ENCODE measurements at places on chromosomes 11 and 22.
A peak's percentile ranks its signal among the peaks of the same experiment; 100 is the strongest.

- DNase-seq = no peak
- peaks cover 6% of the 10 kb centered on the region for H3K27me3 ChIP-seq
- H3K27ac ChIP-seq = no peak overlapping the region
- no peak overlapping the region for H3K4me3 ChIP-seq
- H3K36me3 ChIP-seq = no peaks in the 10 kb centered on the region
Measured at GRCh38 chr22:46379066-46379930, 43.8 kb downstream of the TRMU start.

DNA sequence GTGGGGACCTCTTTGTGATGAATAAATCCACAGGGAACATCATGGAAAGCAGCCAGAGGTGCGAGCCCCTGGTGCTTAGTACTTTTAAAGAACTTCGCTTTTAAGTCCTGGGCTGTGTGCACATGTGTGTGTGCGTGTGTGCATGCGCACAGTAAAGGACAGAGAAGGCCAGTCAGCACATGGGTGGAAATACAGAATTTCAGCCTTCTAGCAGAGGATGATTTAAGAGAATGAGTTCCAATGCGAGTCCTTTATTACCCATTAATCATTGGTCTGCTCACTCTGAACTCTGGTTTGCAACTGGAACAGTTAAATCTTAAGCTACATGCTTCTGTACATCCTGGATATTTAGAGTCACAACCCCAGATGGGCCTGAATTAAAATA lies 18.9 kb downstream of the TEAD1 start:
- no peak for DNase-seq
- no peaks in the 10 kb centered on the region for H3K36me3 ChIP-seq
- H3K4me3 ChIP-seq = peak overlapping the region; percentile 2
- H3K27me3 ChIP-seq = no peaks in the 10 kb centered on the region
- peaks cover 75% of the 10 kb centered on the region for H3K4me1 ChIP-seq

GRCh38 chr11:70796648-70797227 lies 398.4 kb downstream of the CTTN start:
- no peak overlapping the region for H3K4me3 ChIP-seq
- no peaks in the 10 kb centered on the region for H3K27me3 ChIP-seq
- no peak overlapping the region for H3K27ac ChIP-seq
- H3K4me1 ChIP-seq = peaks cover 6% of the 10 kb centered on the region
- H3K36me3 ChIP-seq = no peaks in the 10 kb centered on the region

DNA sequence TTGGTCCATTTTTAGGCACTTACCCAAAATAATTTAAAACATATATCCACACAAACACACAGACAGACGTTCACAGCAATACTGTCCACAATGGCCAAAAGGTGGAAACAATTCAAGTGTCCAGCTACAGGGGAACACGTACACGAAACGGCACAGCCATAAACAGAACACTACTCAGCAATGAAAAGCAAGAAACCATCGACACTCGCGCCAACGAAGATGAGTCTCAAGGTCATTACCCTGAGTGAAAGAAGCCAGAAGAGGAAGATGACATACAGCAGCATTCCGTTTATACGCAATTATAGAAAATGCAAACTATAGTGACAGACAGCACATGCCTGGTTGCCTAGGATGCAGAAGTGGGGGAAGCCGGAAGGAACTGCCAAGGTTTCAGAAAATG lies 13.4 kb upstream of the COMT start:
- no peak overlapping the region for H3K27ac ChIP-seq
- no peak overlapping the region for H3K4me3 ChIP-seq
- no peak for DNase-seq
- H3K36me3 ChIP-seq = no peaks in the 10 kb centered on the region
- no peaks in the 10 kb centered on the region for H3K4me1 ChIP-seq
- H3K27me3 ChIP-seq = no peaks in the 10 kb centered on the region

DNA sequence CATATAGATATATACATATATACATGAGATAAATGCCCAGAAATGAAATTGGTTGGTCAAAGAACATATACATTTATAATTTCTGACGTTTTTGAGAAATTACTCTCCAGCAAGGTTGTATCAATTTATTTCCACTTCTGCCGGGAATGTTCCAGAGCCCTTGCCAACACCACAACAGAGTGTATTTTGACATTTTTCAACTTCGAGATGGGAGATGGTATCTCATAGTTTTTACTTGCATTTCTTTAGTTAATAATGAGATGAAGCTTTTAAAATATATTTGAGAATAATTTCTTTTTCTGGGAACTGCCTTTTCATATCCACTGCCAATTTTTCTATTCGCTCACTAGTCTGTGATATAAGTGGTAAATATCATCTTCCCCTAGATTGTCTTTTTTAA lies 19.3 kb upstream of the CLMP start:
- peaks cover 37% of the 10 kb centered on the region for H3K4me1 ChIP-seq
- no peak for DNase-seq
- no peak overlapping the region for H3K27ac ChIP-seq
- no peaks in the 10 kb centered on the region for H3K36me3 ChIP-seq
- no peak overlapping the region for H3K4me3 ChIP-seq

GRCh38 chr11:61774411-61774810 lies 18.0 kb downstream of the TMEM258 start:
- DNase-seq = peak; percentile 88
- no peaks in the 10 kb centered on the region for H3K36me3 ChIP-seq
- H3K4me1 ChIP-seq = no peaks in the 10 kb centered on the region
- H3K27ac ChIP-seq = no peak overlapping the region
- no peaks in the 10 kb centered on the region for H3K27me3 ChIP-seq
- no peak overlapping the region for H3K4me3 ChIP-seq

- peak overlapping the region; percentile 62 for H3K4me3 ChIP-seq
- peak overlapping the region; percentile 3 for H3K27ac ChIP-seq
- peaks cover 14% of the 10 kb centered on the region for H3K27me3 ChIP-seq
- no peaks in the 10 kb centered on the region for H3K36me3 ChIP-seq
- peaks cover 9% of the 10 kb centered on the region for H3K4me1 ChIP-seq
Measured at GRCh38 chr22:37817705-37818408, 5.3 kb upstream of the GALR3 start.

DNA sequence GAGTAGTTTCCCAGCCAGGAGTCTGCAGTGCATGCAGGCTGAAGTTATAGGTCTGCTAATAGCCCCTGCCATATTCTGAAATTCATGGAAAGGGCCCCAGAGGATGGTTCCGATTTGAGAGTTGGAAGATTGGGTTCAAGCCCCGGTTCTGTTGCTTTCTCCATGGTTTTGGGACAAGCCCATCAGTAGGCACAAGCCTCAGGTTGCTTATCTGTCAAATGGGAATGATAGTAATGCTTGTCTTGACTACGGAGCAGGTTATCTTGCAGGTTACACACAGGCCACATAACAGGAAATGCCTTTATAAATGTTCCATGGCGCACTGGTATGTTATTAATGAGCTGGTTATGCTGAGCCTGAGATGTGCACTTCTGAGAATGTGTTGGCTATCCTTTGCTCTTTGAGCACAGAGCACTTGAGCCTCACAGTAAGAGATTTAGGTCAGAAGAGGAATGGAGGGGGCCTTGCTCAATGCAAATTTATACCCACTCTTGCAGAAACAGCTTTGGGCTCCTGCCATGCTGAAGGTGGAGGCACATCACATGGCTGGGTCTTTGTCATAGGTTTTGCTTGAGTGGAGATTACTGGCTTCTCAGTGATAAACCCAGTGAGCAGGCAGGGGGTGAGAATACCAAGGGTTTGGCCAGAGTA lies 47.1 kb downstream of the ZNRF3 start:
- no peak overlapping the region for H3K27ac ChIP-seq
- H3K4me1 ChIP-seq = no peaks in the 10 kb centered on the region
- no peaks in the 10 kb centered on the region for H3K27me3 ChIP-seq
- no peaks in the 10 kb centered on the region for H3K36me3 ChIP-seq

DNA sequence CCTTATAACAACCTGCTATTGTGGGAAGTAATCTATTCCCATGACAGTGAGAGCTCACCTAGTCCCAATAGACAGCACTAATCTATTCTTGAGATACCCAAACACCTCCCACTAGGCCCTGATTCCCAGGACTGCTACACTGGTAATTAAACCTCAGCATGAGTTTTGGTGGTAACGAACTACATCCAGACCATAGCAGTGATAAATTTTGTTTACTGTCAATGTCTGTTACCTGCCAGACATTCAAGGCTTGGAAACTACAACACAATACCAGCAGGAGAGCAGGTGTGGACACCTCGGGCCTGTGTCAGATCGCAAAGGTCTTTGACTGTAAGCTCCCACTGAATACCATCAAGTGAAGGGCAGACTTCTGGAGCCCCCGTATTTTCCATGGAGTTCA lies 187.1 kb downstream of the ARHGAP42 start:
- no peak for DNase-seq
- no peak overlapping the region for H3K27ac ChIP-seq
- peaks cover 48% of the 10 kb centered on the region for H3K4me1 ChIP-seq
- H3K27me3 ChIP-seq = no peaks in the 10 kb centered on the region
- no peak overlapping the region for H3K4me3 ChIP-seq
- H3K36me3 ChIP-seq = no peaks in the 10 kb centered on the region

DNA sequence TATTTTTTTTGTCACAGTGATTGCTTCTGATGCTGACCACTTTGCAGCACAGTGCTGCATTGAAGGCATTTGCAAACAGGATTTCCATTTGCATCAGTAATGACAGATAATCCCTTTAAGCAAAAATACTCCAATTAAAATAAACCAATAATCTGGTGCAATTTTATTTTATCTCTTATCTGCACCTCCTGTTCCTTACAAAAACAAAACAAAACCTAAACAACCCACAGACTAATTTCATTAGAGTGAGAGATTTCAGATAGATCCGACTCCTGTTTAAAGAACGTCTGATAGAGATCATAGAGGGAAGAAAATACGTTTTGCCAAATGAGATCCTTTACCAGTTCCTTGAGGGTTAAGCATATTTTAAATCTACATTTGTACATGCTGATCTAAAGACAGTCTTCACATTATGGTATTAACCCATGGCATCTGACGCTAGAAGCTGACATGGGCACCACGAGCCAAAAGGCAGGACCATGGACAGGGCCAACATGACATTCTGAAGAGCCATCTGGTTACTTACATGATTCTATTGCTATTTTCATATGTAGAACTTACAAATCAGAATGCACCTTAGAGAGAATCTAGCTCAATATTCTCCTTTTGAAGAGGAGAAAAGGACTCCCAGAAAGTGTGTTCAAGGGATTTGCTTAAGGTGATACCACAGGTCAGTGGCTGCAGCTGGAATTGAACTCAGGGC lies 286.2 kb upstream of the NARS2 start:
- H3K27me3 ChIP-seq = no peaks in the 10 kb centered on the region
- no peaks in the 10 kb centered on the region for H3K36me3 ChIP-seq
- H3K4me3 ChIP-seq = no peak overlapping the region
- DNase-seq = no peak
- no peaks in the 10 kb centered on the region for H3K4me1 ChIP-seq

GRCh38 chr11:131089727-131090245 lies 173.5 kb upstream of the SNX19 start:
- H3K4me3 ChIP-seq = no peak overlapping the region
- no peak overlapping the region for H3K27ac ChIP-seq
- H3K36me3 ChIP-seq = no peaks in the 10 kb centered on the region
- H3K27me3 ChIP-seq = no peaks in the 10 kb centered on the region
- no peaks in the 10 kb centered on the region for H3K4me1 ChIP-seq
- DNase-seq = no peak

DNA sequence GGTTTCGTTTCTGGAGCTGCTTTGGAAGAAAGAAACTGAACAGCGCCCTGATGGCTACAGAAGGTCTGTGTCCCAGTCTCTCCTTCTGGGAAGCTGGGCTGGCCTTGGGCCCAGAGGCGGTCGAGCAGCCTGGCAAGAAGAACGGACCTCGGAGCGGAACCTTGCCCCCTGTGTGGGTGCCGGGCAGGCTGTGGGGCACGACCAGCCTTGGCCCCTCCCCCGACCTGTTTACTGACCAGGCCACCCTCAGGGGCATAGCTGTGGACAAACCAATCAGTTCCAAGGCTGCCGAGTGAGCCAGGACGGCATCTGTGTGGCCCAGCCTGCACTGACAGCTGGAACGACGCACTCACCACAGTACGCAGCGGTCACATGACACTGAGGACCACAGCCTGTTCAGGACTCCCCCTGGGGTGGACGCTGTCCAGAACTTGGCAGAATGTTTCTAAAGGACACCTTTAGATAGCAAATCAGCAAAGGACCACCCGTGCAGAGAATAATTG lies 7.2 kb downstream of the PIM3 start:
- peak overlapping the region; percentile 51 for H3K27ac ChIP-seq
- H3K36me3 ChIP-seq = peaks cover 12% of the 10 kb centered on the region
- no peaks in the 10 kb centered on the region for H3K27me3 ChIP-seq
- peaks cover 28% of the 10 kb centered on the region for H3K4me1 ChIP-seq
- H3K4me3 ChIP-seq = peak overlapping the region; percentile 53

DNA sequence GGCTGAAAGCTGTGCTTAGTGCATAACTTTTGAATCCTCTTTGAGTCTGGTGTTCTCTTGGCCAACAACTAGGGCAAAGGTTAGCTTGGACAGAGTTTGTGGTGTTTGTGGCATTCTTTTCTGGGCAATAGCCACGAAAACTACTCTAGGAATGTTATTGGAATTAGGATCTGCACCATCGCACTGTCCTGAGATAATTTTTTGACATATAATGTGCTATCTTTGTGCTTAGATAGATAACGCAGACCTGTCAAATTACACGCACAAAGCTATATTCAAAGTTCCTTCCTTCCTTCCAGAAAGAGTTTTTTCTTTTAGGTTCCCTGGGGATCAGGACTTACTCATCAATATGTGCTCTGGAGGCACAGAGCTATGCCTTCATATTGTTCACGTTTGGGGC lies 166.8 kb upstream of the MTMR2 start:
- H3K4me1 ChIP-seq = peaks cover 33% of the 10 kb centered on the region
- H3K27me3 ChIP-seq = no peaks in the 10 kb centered on the region
- DNase-seq = no peak
- peak overlapping the region; percentile 44 for H3K27ac ChIP-seq

DNA sequence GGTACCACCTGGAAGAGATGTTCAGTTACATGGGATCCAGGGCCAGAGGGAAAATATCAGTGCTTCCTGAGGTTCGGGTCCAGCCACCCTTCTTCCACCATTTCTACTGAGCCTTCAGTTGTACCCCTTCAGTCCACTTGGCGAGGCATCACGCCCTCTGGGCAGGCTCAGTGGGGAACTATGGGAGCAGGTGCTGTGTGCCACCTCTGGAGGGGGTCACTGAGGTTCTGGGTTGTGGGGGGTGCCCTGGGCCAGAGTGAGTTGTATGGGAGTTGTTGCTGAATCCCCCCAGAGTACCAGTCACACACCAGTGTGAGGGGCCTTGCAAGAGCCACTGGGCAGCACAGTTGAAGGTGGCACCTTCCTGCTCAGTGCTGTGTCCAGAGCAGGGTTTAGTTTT lies 2.7 kb upstream of the SREBF2 start:
- H3K36me3 ChIP-seq = no peaks in the 10 kb centered on the region
- H3K4me1 ChIP-seq = peaks cover 20% of the 10 kb centered on the region
- no peak for DNase-seq
- no peak overlapping the region for H3K27ac ChIP-seq
- no peak overlapping the region for H3K4me3 ChIP-seq

DNA sequence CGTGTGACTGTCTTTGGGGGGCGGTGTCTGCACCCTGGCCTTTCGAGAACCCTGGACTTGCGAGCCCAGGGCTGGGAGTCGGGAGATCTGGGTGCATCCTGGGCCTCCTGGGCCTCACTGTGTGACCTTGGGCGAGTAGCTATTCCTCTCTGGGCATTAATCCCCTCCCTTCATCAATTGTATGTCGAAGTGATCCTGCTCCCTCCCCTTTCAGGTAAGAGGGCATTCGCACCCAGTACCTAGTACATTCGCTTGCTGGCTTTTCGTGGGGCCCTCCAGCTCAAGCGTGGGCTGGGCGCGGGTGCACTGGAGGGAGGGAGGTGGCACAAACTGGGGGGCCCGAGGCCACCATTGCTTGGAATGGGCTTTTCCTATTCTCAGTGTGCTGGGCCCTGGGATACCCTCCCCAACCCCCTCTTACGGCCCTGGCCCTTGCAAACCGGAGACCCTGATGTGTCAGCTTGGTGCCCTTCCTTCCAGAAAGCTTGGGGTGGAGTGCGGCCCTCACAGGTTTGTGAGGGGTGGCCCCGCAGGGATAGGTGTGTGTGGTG lies 530 bp downstream of the USP35 start:
- peak; percentile 80 for DNase-seq
- H3K4me1 ChIP-seq = peaks cover 53% of the 10 kb centered on the region
- no peaks in the 10 kb centered on the region for H3K27me3 ChIP-seq
- peaks cover 17% of the 10 kb centered on the region for H3K36me3 ChIP-seq
- H3K27ac ChIP-seq = peak overlapping the region; percentile 36
- H3K4me3 ChIP-seq = peak overlapping the region; percentile 98
